Stimulated activated CD8-positive, alpha-beta memory T cell treated with anti-CD3 and anti-CD28 coated beads, Interleukin-4, amount 100 ng/mL, for 4 hours (primary cell): ENCODE measurements at places on chromosomes 16 and 17.

DNA sequence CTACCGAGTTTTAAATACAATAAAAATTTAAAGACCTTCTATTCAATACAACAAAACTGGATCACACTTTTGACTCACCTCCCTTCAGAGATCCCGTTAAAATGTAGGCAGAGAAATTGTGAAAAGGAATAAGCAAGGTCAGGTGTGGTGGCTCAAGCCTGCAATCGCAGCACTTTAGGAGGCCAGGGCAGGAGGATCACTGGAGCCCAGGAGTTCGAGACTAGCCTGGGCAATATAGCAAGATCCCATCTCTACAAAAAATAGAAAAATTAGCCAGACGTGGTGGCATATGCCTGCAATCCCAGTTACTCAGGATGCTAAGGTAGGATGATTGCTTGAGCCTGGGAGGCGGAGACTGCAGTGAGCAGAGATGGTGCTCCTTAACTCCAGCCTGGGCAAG is 16.7 kb downstream of the CHST5 start:
- DNase-seq, result no peak

- DNase-seq, result no peak
Observed at GRCh38 chr17:76742958-76743357, 5.0 kb downstream of the MFSD11 start.

DNA sequence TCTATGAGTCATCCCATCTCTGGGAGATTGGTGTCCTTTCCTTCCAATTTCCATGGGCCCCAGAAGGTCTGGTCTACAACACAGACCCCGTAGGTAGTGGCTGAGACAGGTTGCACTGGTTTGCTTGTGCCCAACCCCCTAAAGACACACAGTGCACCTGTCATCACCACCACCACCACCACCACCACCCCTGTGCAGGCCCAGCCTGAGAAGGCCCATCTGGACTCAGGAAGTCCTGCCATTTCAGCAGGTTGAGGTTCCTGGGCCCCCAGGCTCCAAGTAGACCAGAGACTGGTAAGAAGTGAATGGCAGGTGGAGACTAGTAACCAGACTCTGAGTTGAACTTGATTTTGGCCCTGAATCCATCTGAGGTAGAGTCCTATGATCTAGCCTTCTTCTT is 25.9 kb upstream of the PHB1 start:
- DNase-seq, result no peak

DNA sequence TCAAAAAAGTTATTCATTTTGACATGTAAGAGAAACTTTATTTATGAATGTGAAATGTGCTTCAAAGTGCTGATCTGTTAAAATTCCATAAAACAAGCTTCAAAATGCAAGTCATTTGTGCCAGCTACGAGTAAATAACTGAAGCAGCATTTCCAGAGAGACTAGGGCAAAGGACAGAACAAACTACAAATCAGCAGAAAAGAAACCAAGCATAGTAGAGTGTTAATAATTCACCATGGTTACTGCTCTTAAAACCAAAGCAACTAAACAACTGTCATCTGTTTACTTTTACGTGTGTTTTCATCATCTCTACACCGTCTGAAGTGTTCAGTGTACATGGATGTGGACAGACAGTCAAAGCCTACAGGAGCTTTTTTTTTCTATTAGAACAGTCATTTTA is 1.6 kb upstream of the ASPA start:
- DNase-seq, result no peak

GRCh38 chr17:82740906-82741759 is 5.7 kb downstream of the FN3K start:
- DNase-seq, result no peak

GRCh38 chr17:4364622-4365041 is 1.8 kb downstream of the UBE2G1 start:
- no peak for DNase-seq

GRCh38 chr17:56913353-56913866 is 439 bp downstream of the TRIM25 start:
- DNase-seq, result no peak

- DNase-seq, result no peak
Observed at GRCh38 chr17:8692916-8693315, 51.7 kb downstream of the CCDC42 start.

GRCh38 chr16:11129378-11129781 is 126.6 kb downstream of the SOCS1 start:
- no peak for DNase-seq

DNA sequence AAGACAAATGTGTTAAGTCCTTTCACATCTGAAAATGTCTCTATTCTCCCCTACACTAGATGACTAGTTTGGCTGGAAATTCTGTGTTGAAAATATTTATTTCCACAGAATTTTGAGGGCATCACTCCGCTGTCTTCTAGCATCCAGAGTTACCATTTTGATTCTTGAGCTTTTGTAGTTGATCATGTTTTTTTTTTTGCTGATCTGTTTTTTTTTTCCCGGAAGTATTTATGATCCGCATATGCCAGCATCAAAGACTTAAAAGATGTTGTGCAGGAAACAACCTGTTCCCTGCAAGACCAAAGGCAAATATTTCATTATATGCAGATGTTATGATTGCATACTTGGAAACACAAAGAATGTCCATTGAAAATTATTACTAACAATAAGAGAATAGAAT is 16.7 kb downstream of the OR1D5 start:
- no peak for DNase-seq

- DNase-seq, result no peak
Observed at GRCh38 chr17:15466131-15466530, 1.3 kb downstream of the CDRT4 start.

DNA sequence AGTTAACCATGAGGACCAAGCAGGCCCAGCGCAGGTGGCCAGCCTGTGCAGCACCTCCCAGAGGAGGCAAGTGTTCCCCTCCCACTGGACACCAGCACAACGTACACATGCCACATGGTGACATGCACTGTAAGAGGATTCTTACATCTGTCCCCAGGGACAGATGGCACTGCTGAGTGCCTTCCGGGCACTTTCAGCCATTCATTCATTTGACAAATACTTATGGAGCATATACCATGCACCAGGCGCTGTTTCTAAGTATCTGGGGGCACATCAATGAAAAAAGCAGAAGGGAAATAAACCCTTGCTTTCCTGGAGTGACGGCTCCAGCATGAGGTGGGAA is 79.6 kb downstream of the GAS7 start:
- no peak for DNase-seq

DNA sequence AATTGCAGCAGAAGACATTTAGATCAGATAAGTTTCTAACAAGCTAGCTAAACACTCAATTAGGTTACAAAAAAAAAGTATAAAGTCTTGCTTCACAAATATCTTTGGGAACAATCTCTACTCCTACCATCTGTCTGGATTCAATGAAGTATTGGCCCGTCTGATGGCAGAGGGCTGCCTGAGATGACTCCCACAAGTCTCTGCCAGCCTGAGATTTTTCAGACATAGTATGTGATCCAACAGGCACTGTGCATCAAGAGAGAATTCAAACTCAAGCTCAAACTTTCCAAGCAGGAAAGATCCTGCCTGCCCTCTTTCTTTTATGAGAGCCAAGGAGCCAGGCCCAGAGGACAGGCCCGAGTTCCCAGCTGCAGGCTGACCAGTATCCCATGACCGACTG is 22.6 kb downstream of the SLC39A11 start:
- no peak for DNase-seq

DNA sequence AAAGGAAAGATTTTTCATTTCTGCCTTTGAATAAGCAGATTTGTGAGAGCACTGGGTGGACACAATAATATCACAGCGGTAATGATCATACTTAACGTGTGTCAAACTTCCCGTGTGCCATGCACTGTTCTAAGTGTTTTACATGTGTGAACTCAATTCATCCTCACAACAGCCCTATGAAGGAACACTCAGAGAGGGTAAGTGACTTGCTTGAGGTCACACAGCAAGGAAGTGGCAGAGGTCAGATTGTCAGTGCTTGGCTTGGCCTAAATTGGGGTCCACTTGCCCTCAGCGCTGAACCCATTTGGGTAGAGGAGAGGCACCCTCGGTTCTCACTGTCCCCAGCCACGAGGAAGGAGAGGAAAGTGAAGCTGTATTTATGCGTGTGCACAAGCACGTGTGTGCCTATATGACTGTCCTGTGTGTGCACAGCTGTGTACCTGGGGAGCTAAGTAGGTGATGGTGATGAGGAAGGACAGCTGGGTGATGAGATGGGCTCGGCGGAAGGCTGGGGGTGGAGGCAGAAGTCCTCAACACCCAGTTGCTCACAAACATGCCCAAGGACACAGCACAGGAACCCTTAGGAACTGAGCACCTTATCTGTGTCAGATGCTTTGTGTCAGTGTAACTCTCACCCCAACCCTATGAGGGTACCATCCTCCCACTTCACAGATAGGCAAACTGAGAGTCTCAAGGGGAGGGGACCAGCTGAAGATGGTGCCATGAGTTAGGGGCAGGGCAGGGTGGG is 9.8 kb upstream of the ADGRG3 start:
- no peak for DNase-seq

DNA sequence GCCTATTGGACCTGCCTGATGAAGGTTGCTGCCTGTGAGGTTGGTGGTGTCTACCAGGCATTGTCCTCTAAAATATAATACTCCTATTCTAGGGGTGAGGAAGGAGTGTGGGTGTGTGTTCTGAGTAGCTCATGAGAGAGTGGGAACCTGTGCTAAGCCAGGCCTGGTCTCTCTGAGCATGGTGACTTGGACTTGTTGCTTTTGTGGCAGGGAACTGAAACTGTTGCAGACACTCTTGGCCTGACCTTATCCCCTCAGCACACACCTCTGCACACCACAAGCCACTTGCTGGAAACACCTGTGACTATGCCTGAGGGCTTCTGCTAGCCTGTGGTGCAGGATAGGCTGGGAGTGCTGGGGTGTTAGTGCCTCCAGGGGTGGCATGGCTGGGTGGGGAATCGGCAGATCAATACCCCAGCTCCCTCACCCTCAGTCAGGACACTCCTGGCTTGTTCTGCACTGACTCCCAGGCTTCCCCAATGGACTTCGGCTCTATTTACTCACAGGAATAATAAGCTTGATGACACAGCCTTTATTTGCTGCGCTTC is 29.9 kb downstream of the PLCG2 start:
- DNase-seq, result no peak

DNA sequence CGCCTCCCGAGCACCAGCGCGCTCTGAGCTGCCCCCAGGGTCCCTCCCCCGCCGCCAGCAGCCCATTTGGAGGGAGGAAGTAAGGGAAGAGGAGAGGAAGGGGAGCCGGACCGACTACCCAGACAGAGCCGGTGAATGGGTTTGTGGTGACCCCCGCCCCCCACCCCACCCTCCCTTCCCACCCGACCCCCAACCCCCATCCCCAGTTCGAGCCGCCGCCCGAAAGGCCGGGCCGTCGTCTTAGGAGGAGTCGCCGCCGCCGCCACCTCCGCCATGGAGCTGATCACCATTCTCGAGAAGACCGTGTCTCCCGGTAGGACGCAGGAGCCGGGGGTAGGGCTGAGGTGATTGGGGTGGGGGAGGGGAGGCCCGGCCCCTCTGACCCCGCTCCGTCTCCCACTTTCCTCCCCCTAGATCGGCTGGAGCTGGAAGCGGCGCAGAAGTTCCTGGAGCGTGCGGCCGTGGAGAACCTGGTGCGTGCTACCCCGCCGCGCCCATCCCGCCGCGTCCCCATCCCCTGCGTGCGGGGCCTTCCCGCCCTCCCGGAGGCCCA is 329 bp downstream of the KPNB1 start:
- DNase-seq, result peak; percentile 30

GRCh38 chr16:1471569-1472194 is 3.1 kb downstream of the CLCN7 start:
- no peak for DNase-seq

DNA sequence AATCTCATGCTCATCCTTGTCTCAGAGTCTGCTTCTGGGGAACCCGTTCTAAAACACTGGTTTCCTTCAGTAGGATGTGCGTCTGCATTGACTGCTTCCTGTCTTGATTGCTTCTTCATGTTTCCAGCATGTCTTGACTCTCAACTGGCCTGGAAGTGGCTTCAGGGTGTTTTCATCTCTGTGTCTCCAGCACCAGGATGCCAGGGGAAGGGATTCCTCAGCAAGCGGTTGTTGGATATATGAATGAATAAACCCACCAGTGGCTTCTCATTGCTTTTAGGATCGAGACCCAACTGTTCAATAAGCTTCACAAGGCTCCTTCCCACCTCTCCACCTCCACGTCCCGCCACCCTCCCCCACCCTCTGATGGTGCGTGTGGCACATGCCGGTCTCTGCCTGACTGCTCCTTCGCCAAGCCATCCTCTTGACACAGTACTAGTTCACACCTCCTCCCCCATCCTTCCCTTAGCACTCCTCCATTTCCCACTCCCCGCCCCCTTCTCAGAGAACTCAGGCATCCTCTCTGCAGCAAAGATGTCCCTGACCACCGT is 14.1 kb upstream of the TNS4 start:
- DNase-seq, result no peak

- no peak for DNase-seq
Observed at GRCh38 chr16:89619840-89620239, 6.4 kb downstream of the DPEP1 start.

GRCh38 chr17:58487589-58488427 is at the start of gene HSF5:
HSF5 (minus strand) TSS chr17:58488408; CDS start chr17:58488274, 134 bp downstream.
- DNase-seq, result peak; percentile 58

GRCh38 chr17:58219789-58220183 is 731 bp upstream of the MKS1 start:
- no peak for DNase-seq

GRCh38 chr17:15954222-15954621 is 9.3 kb downstream of the ADORA2B start:
- no peak for DNase-seq

DNA sequence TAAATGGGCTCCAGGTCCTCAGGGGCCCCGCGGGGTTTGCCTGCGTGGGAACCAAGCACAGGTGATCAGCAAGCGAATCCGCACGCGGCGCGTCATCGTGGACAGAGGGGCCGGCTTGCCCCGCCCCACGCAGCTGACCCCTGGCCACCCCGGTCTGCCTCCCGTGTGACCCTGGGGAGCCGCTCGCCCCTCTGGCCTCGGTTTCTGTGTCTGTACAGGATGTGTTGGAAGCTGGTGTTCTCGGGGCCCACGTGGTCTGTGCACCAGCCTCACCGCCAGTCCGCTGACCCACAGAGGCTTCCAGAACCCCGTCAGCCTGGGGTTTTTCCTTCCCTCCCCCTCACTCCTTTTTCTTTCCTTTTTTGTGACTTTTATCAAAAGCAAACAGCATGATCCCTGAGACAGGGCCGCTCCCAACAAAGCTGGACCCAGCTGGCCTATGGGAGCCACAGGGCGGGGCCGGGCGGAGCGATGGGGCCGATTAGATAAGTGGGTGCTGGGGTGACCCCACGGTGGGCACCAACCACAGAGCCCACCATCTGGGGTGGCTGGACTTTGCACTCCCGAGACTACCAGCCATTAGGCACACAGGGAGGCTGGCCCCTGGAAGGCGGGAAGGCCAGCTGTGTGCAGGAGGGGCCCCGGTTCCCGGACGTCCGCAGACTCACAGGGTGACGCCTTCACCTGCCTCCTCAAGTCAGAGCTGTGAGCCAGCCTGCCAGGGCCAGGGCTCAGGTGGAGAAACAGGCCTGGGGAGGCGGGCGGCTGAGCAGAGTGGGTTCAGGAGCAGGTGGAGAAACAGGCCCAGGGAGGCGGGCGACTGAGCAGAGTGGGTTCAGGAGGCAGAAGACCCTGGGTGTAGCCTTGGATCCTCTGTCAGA is 56.0 kb downstream of the ZFPM1 start:
- no peak for DNase-seq

GRCh38 chr17:74082886-74083285 is 120.6 kb upstream of the RPL38 start:
- DNase-seq, result no peak

GRCh38 chr17:5785338-5785737 is 201.0 kb upstream of the NLRP1 start:
- DNase-seq, result no peak

- no peak for DNase-seq
Observed at GRCh38 chr16:86625821-86626220, 47.5 kb downstream of the FOXL1 start.

- DNase-seq, result no peak
Observed at GRCh38 chr16:71526111-71526631, at the start of gene CHST4. CHST4 (plus strand) TSS chr16:71526426; CDS start chr16:71536678, 10,252 bp downstream.
